Panc1 (cell line): ENCODE measurements at places on chromosomes 1 and 21. TPM values are rescaled to one million over a fixed set of nuclear protein-coding genes. Genes with fewer than 3 reads are reported as not detected.

Gene NR1I3
- not detected for total RNA-seq

DNA sequence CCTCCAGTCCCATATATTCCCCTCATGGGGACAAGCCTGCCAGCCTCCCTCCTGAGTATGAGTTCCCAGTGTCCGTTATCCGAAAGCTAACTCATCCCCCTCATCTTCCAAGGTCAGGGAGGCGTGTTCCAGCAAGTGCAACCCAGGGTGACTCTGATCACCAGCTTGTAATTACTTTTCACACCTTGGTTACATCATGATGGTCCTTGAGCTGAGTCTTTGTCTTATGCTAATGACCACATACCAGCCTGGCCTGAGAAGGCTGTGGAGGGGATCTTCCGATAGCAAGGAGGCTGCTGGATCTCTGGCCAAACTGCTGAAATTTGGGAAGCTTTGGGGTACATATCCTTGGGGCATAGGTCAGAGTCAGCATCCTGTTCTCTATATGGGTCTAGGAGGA lies 99.6 kb downstream of the DDX20 start:
- H3K36me3 ChIP-seq = no peaks in the 10 kb centered on the region
- H3K4me1 ChIP-seq = no peaks in the 10 kb centered on the region
- no peaks in the 10 kb centered on the region for H3K27me3 ChIP-seq
- no peak for DNase-seq

DNA sequence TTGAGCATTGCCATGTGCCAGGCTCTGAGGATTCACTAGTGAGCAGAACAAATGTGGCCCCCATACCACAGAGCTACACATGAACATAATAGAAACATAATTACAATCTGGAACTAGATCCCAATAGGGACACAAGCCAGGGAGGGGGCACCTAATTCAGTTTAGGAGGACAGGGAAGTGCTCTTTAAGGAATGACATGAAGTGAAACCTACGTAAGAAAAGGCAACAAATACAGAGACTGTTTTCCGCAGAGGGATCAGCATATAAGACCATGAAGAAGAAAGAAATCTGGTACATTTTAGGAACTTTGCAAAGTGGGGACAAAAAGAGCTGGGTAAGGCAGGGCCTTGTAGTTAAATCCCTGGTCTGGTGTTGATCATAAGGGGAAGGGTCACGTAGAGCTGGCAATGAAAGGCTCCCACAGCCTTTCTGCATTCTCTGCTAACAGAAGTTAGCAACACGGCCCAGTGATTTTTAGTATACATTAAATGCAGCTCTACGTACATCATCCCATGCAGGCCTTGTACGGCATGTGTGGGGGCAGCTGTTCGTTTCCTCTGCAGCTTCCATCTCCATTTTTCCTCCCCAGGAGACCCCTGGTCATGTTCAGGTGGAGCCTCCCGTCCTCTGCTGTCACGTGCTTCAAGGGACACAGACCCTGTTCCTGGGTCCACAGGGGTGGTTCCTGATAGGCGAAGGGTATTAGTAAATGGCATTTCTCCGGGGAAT lies 26.8 kb upstream of the SLC30A1 start:
- no peak for DNase-seq
- no peak overlapping the region for H3K27ac ChIP-seq
- H3K4me1 ChIP-seq = peaks cover 4% of the 10 kb centered on the region
- H3K27me3 ChIP-seq = no peaks in the 10 kb centered on the region
- H3K36me3 ChIP-seq = no peaks in the 10 kb centered on the region
- H3K4me3 ChIP-seq = no peak overlapping the region

Gene ODF2L
- total RNA-seq = 88.2 TPM

DNA sequence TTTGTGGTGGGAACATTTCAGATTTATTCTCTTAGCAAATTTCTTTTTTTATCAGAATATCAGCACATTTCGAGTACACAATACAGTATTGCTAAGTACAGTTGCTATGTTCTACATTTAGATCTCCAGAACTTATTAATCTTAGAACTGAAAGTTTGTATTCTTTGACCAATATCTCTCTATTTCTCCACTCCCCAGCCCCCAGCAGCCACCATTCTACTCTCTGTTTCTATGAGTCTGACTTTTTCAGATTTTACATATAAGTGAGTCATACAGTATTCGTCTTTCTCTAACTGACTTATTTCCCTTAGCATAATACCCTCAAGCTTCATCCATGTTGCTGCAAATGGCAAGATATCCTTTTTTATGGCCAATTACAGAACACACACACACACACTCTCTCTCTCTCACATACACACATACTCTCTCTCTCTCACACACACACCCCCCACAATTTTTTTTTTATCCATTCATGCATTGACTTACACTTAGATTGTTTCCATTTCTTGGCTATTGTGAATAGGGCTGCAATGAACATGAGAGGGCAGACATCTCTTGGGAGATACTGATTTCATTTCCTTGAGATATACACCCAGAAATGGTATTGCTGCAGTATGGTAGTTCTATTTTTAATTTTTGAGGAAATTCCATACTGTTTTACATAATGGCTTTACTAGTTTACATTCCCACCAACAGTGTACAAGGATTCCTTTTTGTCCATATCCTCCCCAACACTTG lies 15.7 kb downstream of the RPTN start:
- peaks cover 4% of the 10 kb centered on the region for H3K27me3 ChIP-seq
- H3K27ac ChIP-seq = no peak overlapping the region
- no peaks in the 10 kb centered on the region; the same call in 1 of the 2 replicates for H3K36me3 ChIP-seq
- no peak overlapping the region for H3K4me3 ChIP-seq
- DNase-seq = no peak

DNA sequence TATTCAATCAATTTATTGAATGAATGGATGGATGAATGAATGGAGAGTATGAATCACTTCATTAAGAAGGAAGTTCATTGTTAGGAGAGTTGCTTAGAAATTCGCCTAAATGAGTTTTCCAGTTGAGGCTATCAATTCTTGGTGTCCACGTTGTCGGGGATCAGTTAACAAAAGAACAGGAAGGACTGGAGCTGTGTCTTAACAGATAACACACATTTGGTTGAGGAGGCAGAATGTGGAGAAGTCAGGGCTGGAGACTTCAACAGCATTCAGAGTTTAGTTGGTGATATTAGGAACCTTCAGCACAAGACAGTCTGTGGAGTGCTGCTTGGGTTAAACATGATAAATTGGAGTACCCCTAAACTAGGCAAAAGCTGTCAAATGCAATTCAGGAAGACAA lies 33.7 kb downstream of the ZBTB18 start:
- no peak overlapping the region for H3K27ac ChIP-seq
- no peaks in the 10 kb centered on the region for H3K4me1 ChIP-seq
- no peak overlapping the region for H3K4me3 ChIP-seq
- no peak for DNase-seq
- peaks cover 3% of the 10 kb centered on the region for H3K27me3 ChIP-seq

Gene TEDDM1
- total RNA-seq = not detected

Gene LMX1A
- total RNA-seq = not detected

GRCh38 chr1:7474786-7475502 lies 296.2 kb upstream of the VAMP3 start:
- no peak overlapping the region for H3K27ac ChIP-seq
- no peaks in the 10 kb centered on the region for H3K36me3 ChIP-seq
- peaks cover 11% of the 10 kb centered on the region for H3K4me1 ChIP-seq

DNA sequence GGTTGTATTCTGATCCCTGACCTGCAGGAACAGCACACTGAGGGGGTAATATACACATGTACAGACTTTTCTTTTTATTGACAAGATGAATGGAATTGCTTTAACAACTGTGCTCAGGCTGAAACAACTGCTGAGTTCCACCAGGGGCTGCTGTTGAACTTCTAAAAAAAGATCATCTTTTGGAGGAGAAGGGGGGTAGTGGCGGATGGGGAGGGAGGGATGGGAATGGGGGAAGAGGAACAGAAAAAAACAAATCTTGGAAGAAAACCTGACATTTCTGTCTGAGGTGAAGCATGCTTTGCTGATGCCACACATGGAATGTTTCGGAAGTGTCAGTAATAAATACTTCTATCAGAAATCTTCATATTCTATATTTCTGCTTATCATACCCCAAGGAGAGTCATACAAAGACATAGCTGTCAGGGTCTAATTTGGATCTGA lies 75.0 kb downstream of the RWDD3 start:
- H3K4me3 ChIP-seq = no peak overlapping the region
- H3K27me3 ChIP-seq = peaks cover 2% of the 10 kb centered on the region; the same call in 1 of the 2 replicates
- no peaks in the 10 kb centered on the region for H3K36me3 ChIP-seq

Gene CLCA4
- 0.08 TPM for total RNA-seq

Gene KRTAP12-1
- total RNA-seq = not detected

Gene TRABD2B
- total RNA-seq = not detected

Gene MIXL1
- total RNA-seq = 0.69 TPM
